ENCODE measurements at places on chromosomes 5 and 9.

DNA sequence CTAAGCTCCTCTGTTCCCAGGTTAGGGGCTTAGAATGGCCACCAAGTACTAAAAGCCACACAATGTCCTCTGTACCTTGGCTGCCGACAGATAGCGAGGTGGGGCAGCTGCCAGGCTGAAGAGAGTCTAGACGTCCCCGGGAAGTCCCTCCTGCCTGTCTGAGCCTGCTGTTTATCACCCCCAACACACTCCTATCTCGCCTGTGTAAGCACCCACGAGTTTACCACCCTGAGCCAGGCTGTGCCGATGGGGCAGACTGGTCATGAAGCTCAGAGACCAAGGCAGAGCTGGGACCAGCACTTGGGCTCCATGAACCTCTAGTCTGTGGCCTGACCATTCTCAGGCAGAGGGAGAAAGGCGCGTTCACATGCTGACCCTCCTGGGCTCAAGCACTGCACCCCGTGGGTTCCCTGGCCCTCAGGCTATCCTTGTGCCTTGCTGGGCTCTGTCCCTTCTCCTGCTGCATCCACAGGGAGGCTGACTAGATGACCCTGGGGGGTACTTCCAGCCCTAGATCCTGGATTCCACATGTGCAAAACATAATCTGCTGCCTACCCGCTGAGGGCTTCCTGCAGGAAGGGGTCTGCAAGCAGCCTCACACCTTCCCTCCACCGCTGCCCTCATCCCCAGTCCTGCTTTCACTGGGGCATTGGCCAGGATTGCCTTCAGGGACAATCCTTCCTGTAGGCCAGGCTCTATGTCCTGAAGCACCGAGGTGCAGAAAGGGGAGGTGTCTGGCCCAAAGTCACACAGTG, 18.6 kb upstream of the SLC25A51 start:
- no peak for DNase-seq

GRCh38 chr5:157993986-157994691, 135.2 kb upstream of the CLINT1 start:
- no peak for DNase-seq

DNA sequence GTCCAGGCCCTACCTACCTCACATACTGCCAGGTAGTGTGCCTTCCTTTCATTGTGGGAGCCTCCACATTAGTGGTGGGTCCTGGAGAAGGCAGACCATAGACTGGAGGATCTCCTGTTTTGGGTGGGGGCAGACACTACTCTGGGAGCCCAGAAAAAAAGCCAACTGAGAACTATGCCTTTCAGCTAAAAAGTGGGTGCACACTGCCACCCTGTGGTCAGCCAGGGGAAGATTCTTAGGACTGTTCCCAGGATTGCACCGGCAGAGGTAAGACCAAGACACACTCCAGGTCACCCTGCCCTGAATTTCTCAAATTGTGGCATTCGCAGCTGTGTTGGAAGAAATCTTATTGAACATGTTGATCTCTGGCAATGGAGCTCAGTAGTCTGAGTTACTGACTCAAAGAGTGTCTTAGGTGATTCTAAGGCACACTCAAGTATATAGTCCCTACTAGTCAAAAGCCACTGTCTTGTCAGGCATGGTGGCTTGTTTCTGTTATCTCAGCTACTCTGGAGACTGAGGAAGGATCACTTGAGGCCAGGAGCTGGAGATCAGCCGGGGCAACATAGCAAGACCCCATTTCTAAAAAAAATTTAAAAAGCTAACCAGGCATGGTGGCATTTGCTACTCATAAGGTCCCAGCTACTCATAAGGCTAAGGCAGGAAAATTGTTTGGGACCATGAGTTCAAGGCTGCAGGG, 3.6 kb downstream of the SIGMAR1 start:
- peak; percentile 74 for DNase-seq

DNA sequence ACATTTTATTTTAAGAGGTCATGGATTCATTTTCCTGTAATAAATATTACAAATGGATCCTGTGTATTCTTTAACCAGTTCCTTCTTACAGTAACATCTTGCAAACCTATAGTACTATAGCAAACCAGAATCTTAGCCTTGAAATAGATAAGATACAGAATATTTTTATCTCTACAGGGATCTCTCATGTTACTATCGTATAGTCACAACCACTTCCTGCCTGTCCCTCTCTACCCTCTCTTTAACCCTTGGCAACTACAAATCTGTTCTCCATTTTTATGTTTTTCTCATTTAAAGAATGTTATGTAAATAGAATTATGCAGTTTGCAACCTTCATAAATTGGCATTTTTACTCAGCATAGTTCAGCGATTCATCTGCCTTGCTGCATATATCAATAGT, 454.0 kb downstream of the DIRAS2 start:
- no peak for DNase-seq

DNA sequence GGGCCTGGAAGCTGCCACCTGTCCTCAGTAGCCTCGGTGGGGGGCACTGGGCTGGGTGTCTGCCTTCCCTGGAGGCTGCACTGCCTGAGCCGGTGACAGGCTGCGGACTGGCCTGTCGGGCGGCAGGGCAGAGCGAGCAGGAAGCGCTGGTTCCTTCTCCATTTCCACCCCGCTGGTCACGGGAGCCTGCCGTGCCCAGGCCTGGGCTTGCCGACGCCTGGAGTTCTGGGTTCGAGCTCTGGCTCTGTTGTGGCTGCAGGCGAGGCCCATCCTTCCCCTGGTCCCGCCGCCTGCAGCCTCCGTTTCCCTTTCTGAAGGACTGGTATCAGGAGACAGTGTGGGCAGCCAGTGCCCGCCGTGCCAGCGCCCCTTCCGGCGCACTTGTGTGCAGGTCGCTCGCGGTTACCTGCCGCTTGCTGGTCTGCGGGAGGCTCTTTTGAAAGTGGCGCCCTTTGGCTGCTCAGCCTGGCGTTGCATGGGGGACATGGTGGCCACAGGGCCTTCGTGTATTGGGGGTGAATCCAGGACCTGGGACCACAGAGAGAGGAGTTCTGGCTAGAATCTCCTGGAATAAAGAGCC, 34.0 kb downstream of the RXRA start:
- DNase-seq: no peak

DNA sequence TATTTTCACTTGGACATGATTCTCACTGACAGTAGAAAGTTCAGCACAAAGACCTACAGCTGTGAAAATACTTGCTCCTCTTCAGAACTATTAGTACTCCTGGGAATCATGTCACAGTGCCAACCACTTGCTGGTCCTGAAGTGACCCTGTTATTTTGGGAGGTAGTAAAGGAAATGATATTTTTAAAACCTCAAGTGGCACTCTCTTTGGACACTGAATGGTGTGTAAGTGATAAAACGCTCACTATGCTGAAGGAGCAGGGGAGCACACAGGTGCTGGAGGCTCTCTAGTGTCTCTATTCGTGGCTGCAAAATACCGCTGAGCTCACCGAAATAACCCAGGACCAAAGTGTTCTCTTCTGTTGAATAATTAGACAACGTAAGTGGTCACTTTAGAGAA, 76.9 kb upstream of the SPATA31D4 start:
- DNase-seq: no peak

GRCh38 chr9:20286969-20287368, 335.3 kb downstream of the MLLT3 start:
- DNase-seq: no peak

DNA sequence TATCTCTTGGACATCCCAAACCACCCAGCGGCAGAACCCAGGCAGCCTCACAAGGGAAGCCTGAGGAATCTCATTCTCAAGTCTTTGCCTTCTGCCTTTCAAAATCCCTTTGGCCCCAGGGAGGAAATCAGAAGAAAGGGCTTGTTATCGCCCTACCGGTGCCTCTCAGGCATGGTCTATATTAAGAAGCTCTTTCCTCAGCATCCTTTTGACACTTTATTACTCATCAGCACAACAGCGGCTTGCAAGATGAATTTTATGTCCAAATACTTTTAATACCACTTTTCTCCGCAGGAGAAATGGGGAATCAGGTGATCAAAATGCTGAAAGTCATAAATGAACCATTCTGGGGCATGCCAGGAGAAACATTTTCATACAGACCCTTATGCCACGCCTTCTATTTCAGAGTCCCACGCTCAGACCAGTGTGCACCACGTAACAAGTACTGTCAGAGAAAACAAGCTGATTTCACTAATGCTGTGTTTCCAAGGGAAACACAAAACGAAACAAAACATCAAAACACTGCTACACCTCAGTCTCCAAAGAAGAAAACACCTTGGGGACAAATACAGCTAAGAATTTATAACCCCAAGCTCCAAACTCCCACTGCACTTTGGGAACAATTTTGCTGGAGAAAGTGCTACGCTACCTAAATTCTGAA, 30.0 kb downstream of the RAPGEF1 start:
- DNase-seq: peak; percentile 55

GRCh38 chr9:15142878-15143534, 164.0 kb downstream of the TTC39B start:
- DNase-seq: no peak

GRCh38 chr5:53256746-53257145, 147.2 kb upstream of the MOCS2 start:
- no peak for DNase-seq

DNA sequence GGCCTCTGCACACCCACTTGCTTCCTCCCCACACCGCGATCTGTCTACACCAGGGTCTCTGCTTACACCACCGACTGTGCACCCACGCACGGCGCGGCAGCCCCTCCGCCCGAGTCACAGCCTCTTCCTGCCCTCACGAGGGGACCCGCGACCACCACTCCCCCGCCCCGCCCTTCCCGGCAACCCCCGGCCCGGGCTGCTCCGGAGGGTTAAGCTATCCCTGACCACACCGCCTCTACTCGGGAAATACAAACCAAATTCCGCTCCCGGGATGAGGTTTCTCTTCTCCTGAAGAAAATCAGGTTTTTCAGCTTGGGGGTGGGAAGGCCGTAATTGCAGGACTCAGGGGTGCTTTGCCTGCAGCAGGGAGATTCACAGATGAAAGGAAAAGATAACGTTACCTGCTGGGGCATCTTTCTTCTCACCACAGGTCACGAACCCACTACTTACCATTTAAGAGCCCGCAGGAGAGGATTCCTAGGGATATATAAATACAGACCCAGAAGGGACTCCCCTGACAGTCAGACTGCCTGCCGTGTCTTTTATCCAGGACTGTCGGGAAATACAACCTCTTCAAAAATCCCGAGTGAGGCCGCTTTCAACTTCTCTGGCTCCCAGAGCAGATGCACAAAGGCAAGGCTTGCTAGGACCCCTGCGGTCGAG, 63.5 kb downstream of the ROR2 start:
- no peak for DNase-seq

GRCh38 chr5:176501333-176501732, 35.9 kb downstream of the RNF44 start:
- no peak for DNase-seq

DNA sequence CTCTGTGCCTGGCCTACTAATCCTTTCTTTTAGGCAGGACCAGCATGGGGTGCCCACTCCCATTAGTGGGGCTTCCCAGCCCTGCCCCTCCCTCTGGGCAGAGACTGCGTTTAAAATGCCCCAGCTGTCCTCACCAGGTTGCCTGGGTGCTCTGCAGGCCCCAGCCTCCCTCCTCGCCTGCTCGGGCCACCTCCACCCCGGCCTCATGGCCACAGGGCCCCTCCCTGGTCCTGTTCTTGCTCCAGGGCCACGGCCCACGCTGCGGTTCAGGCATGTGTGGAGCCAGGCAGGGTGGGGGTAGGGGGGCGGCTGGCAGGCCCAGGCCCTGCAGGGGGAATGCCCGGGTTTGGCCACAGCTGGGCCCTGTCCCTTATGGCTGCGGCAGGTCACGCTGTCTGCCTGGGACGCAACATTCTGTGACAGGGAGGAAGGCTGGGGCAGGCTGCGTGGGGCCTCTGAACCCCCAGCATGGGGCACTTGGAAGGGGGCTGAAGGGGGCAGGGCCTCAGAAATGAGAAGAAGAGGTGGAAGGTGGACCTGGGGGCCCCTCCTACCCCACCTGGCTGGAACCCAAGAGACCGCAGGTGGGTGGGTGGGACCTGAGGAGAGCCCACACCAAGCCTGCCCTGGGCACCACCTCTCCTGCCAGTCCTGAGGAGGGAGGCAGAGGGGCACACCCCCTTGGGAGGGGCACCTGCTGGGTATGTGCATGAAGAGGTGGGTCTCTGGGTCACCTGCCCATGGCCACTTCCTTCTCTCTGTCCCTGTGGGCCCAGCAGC, at the start of gene LCN12:
LCN12 (plus strand) TSS at position 733 of the 780 bp plus-strand sequence. CDS start 55 bp downstream, outside the sequence.
- DNase-seq: no peak

- DNase-seq: no peak
Observed at GRCh38 chr9:115209601-115210306, 91.8 kb upstream of the TNC start.

Data from CD4-positive, alpha-beta T cell treated with Interferon gamma for 1 hour (primary cell).